NAMALWA (cell line): ENCODE measurements at places on chromosomes 3 and 15.
A peak's percentile ranks its signal among the peaks of the same experiment; 100 is the strongest.

GRCh38 chr3:99384596-99384995 is 253.8 kb upstream of the COL8A1 start:
- no peak for DNase-seq

- DNase-seq, result no peak
These were observed 165.0 kb downstream of the RSL24D1 start for GRCh38 chr15:55031727-55032126.

GRCh38 chr15:85687329-85687728 is 107.4 kb downstream of the KLHL25 start:
- DNase-seq, result peak; percentile 35

DNA sequence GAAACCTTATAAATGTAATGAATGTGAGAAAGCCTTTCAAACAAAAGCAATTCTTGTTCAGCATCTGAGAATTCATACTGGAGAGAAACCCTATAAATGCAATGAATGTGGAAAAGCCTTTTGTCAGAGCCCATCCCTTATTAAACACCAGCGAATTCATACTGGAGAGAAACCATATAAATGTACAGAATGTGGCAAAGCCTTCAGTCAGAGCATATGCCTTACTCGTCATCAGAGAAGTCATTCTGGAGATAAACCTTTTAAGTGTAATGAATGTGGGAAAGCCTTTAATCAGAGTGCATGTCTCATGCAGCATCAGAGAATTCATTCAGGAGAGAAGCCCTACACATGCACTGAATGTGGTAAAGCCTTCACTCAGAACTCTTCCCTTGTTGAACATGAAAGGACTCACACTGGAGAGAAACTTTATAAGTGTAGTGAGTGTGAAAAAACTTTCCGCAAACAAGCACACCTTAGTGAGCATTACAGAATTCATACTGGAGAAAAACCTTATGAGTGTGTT is 5.3 kb downstream of the ZNF501 start:
- DNase-seq, result no peak

DNA sequence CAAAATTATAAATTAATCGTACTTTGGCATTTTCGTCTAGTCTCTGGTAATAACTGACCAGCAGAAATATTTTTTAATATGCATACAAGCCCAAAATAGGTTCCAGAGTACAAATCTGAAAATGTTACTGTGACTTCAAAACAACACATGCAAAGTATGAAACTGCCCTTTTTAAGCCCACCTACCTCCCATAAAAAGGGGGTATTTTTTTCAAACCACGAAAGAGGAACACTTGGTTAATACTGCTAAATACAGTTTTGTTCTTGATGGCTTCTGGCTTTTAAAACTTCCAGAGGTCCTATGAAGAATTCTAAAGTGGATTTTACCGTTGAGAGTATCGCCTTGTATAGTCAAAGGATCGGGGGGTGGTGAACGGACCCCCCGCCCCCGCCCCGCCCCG is 610.7 kb downstream of the FOXP1 start:
- no peak for DNase-seq

DNA sequence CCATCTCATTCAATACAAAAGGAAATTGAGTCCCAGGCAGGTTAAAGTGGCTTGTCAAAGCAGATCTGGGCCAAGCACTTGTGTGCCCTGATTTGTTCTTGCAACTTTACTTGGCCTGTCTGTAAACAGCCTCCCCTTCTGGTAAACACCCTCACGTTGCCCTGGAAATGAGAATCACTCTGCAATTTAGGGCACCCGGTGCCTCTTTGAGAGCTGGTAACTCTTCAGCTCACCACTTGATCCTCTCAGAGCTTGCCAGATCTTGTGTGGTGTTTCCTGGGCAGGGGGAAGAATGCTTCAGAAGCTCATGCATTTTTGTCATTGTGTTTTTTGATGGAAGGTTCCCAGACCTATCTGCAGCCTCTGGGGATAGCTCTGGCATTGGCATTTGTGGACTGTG is 11.3 kb downstream of the MED12L start:
- DNase-seq, result no peak

- DNase-seq, result no peak
These were observed 7.4 kb downstream of the ZIC4 start for GRCh38 chr3:147398813-147399534.

DNA sequence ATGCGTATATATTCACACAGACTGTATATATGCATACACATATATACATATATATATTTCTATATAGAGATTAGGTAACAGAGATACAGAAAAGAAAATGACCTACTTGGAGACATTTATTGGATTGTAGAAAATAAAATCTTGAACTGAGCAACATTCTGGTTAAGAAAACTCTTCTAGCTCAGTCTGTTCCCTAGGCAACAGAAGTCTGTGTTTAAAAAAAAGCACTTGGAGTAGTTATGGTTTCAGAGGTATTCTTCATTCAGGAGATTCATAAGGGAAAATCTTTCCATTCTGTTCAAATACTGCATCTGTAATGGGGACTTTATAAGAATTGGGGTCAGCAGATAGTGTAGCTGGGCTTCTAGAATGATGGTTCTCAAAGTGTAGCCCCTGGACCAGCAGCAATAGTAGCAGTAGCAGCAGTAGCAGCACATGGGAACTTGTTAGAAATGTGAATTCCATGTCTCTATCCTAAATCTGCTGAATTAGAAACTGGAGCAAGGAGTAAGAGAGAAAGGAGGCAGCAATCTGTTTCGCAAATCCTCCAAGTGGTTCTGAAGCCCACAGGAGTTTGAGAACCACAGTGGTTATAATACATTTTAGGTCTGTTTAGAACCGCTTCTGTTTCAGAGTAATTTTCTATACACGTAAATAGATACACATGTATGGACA is 112.8 kb upstream of the TMEM108 start:
- DNase-seq, result no peak

DNA sequence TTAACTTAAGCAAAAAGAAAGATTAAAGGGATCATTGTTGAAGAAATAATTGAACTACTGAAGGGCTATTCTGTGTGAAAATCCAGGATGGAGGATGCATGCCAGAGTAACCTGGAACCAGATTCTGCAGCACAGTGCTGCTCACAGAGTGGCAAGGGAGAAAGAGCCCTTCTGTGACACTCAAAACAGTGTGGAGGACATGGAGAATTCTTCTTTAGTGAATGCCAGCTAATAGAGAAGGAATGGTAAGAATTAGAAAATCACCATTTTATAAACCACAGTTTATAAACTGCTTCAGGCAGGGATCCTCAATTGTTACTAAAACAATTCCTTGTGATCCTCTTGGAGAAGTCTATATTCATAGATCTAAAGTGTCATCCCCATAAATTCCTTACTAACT is 70.4 kb upstream of the ARHGEF26 start:
- no peak for DNase-seq

- DNase-seq, result no peak
These were observed 76.6 kb downstream of the P3H2 start for GRCh38 chr3:190044142-190044541.

DNA sequence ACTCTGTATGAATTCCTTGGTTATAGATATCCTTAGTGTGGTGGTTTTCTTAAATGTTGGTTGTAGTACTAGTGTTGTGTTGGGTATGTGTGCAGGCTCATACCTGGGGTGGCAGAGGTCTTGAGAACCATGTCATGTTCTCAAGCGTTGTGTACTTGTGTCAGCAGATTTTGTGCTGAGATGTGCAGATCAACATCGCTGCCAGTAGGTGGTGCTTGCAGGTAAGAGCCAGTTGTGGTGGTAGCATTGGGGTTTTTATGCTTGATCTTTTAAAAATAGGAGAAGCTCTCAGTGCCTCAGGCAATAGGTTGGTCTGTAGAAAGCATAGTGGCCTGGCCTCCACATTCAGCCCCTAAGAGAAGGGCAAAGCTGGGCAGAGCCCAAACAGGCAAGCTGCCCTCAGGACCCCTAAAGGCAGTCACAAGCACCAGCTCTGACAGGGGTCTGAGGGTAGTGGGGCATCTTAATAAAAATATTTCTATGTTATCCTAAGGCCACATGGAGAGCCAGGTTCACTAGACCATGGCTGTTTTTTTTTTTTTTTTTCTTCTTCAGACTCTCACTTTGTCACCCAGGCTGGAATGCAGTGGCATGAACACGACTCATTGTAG is 164.0 kb downstream of the IL20RB start:
- peak; percentile 59 for DNase-seq

- DNase-seq, result no peak
These were observed 52.5 kb upstream of the ARL8B start for GRCh38 chr3:5069627-5070026.

DNA sequence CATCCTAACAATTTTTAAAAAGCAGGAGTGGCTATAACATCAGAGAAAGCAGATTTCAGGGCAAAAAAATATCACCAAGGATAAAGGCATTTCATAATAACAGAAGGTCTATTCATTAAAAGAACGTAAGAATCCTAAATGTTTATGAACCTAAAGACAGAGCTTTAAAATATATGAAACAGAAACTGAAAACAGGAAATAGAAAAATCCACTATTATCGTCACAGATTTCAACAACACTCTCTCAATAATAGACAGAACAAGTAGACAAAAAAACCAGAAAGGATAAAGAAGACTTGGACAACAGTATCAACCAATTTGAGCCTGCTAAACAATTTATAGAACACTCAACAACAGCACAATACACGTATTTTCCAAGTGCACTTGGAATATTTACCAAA is 71.4 kb downstream of the FBXL22 start:
- peak; percentile 34 for DNase-seq

- no peak for DNase-seq
These were observed 38.0 kb downstream of the SEMA3G start for GRCh38 chr3:52406791-52407510.

- no peak for DNase-seq
These were observed 793 bp downstream of the PCOLCE2 start for GRCh38 chr3:142888099-142888480.

GRCh38 chr15:71713191-71713809 is 97.1 kb upstream of the NR2E3 start:
- no peak for DNase-seq

DNA sequence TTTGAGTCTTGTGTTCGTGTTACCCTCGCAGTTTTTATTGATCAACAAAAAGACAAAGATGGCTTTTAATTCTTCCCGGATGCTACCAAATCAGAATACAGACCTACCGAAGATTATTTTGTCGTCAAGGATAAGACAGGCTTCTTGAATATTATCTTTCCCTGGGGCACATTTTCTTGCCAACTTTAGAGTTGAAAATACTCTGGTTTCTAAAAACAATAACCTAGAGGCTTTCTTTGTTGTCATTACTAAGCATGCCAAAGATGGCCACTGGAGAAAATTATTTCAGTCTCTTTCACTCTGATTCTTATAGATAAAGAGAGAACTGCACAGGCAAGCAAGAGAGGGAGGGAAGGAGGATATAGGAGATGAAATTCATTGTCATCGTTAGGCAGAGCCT is 33.9 kb downstream of the OXNAD1 start:
- no peak for DNase-seq

DNA sequence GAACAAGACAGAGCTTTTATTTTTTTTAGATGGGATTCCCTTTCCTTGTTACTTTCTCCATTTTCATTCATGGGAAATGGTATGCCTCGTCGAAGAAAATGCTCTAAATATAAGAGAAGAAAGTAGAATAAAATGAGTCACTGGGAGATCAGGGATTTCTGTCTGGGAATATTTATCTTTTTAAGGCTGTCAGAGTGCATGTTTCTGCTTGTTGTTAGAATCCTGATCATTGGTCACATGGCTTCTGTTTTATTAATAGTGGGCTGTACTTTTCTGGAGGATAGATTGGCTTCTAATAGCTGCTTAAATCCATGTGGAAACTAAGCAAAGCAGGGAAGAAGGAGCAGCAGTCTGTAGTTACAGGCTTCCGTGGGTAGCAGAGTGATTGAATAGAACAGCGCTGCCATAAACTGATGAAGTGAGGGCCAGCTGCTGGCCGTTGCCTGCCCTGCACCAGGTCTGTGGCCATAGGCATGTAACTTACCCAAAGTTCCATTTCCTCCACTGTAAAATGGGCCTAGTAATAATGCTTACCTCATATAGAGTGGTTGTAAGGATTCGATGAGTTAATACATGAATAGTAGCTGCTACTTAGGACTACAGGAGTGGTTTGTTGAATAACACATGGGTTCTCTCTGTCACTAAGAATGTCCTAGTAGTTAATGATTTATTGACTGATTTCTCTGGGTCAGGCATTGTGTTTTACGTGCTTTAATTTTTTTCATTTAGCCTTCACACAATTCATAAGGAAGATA is 289.9 kb downstream of the SATB1 start:
- DNase-seq, result no peak

DNA sequence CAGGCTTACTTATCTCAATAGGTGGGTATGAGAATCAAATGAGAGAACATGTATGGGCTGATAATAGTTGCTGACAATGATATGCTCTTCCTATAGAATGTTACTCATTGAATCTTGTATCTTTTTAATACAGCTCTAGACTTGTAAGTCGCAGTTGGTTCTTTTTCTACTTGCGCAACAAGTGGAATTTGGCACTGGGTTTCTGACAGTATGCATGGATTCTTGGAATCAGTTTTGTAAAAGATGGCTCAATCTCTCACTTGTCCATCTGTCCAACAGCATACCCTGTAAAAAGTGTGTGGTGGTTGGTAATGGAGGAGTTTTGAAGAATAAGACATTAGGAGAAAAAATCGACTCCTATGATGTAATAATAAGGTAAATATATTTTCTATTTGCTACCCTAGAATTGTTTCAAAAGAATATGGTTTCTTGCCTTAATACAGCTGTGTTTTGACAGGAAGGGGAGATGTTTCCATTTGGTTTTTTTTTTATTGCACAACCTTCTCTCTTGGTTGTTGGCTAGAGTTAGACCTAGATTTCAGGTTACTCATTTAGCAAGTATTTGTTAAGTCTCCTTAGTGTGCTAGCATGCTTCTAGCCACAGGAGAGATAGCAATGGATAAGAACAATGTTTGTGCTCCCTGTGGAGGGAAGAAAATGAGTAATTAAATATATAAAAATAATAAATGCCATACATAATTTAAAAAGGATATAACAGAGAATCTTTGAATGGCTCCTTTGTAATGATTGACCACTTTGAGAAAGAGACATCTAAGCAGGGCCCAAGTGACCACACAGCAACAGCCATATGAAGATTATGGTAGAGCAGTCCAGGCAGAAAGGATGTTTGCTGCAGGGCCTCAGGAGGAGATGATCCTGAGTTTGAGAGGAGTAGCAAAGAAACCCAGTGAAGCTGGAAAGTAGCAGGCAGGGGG is 21.8 kb downstream of the ST3GAL6 start:
- no peak for DNase-seq

- no peak for DNase-seq
These were observed 229.0 kb upstream of the C2CD4B start for GRCh38 chr15:62394079-62394478.

DNA sequence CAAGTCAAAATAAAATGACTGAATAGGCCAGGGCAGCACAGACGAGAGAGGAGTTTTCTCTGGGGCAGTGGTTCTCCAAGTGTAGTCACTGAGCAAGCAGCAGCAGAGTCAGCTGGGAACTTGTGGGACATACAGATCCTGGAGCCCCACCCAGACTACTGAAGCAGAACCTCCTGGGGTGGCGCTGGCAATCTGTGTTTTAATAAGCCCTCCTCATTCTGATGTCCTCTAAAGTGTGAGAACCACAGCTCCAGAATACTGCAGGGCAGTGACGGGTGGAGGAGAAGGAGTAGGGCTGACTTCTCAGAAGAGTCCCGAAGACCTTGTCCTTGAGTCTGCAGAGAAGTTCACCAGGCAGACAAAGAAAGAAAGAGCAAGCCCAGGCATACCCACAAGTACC is 251.3 kb upstream of the HES1 start:
- no peak for DNase-seq

GRCh38 chr3:193962986-193963685 is 172.8 kb upstream of the HES1 start:
- DNase-seq, result no peak
